ENCODE measurements at places on chromosomes 7 and 10.
A peak's percentile ranks its signal among the peaks of the same experiment; 100 is the strongest.

DNA sequence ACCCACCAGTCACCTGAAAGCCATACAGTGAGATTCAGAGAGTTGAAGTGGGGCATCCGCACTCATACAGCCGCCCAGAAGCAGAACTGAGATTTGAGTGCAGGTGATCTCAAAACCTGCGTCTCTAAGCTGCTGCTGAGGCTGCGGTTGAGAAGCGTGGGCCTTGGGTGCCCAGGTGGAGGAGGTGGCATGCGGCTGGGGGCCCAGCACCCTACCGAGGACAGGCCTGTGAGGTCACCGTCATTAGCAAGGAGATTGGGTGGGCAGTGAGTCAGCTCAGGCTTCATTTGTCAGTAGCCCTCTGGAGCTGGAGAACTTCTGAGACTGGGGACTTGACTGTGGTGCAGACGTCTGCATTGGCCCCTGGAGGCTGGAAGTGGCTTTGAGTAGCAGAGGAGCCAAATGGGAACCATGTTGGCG is 29.8 kb downstream of the ZMIZ1 start:
- no peak for DNase-seq

GRCh38 chr10:2754943-2755342 is 312.4 kb upstream of the PFKP start:
- no peak for DNase-seq

- no peak for DNase-seq
Measured at GRCh38 chr10:117138838-117139580, 939 bp upstream of the VAX1 start.

GRCh38 chr7:66735850-66736249 is 4.7 kb upstream of the RABGEF1 start:
- no peak for DNase-seq

DNA sequence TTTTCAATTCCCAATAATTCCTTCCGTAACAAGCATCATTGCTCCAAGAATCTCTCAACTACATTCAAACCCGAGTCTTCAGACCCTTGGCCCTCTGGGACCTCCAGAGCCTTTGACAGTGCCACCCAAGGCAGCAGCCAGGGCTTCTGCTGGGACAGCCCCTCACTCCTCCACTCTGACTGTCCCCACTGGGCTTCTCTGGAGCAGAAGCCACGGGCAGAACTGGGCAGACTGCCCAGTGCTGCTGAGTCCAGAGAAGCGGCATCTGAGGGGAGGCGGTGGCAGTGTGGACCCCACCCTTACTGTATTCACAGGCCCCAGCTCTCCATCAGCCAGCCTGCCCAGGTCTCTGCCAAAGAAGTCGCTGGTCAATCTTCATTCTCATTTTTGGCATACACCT is 8.8 kb downstream of the CYREN start:
- DNase-seq, result no peak

GRCh38 chr7:151592868-151593486 is 73.3 kb upstream of the RHEB start:
- DNase-seq, result peak; percentile 90

- no peak for DNase-seq
Measured at GRCh38 chr10:26540601-26541000, 102.5 kb downstream of the APBB1IP start.

DNA sequence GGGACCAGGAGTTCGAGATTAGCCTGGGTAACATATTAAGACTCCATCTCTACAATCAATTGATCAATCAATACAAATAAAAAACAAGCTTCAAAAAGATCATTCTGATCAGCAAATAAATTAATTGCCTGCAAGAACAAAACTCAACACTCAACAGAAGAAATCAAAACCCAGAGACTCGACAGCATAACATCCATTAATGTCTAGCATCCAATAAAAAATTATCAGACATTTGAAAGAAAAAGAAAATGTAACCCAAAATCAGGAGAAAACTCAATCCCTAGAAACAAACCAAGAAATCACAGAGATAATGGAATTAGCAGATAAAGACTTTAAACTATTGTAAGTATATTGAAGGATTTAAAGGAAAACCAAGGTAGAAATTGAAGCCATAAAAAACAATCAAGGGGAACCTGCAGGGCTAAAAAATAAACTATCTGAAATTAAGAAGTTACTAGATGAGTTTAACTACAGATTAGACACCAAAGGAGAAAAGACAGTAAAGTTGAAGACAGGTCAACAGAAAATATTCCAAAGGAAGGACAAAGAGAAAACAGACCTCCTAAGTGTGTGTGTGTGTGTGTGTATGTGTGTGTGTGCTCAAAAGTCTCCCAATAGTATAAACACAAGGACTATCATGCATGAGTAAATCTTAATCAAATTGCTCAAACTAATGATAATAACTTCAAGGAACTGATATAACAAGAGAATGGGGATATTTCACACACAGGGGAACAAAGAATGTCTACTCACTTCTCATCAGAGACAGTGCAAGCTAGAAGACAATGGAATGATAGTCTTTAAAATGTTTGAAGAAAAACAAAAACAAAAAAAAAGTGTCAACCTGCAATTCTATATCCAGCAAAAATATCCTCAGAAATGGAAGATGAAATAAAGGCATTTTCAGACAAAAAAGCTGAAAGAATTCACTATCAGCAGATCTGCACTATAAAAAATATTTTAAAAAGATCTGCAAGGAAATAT is 7.7 kb downstream of the NUDCD3 start:
- DNase-seq, result no peak

DNA sequence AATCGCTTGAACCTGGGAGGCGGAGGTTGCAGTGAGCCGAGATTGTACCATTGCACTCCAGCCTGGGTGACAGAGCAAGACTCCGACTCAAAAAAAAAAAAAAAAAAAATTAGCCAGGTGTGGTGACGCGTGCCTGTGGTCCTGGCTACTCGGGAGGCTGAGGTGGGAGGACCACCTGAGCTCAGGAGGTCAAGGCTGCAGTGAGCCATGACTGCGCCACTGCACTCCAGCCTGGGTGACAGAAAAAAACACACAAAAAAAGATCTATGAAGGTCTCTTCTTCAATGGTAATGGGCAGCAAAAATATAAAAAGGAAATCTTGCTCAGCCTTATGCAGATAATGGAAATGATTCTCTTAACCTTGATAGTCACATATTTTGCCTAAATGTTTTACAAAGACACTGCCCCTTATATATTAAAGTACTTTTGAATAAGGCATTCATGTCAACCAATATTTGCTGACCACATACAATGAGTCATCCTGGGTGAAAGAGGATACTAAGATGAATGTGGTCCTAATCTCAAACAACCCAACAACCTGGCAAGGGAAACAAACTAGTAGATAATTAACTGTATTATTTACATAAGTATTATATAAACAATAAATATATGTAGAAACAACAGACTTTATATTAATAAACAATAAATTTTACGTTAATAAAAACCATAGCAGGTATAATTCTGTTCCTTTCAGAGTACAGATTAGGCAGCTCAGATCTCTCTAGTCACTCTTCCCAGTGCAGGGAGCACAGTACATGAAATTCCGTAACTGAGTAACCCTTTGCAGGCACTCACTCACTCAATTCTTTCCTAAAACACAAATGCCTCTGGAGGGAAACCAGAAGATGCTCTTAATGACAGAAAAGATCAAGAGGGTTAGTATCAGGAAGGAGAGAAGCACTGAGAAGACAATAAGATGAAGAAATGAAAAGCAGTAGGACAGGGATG is 8.1 kb downstream of the TOMM7 start:
- no peak for DNase-seq

- no peak for DNase-seq
Measured at GRCh38 chr10:112409755-112410154, 35.8 kb downstream of the ACSL5 start.

- no peak for DNase-seq
Measured at GRCh38 chr7:28470344-28470743, 58.0 kb downstream of the CREB5 start.

- DNase-seq, result no peak
Measured at GRCh38 chr7:20785157-20786048, 1.3 kb downstream of the SP8 start.

DNA sequence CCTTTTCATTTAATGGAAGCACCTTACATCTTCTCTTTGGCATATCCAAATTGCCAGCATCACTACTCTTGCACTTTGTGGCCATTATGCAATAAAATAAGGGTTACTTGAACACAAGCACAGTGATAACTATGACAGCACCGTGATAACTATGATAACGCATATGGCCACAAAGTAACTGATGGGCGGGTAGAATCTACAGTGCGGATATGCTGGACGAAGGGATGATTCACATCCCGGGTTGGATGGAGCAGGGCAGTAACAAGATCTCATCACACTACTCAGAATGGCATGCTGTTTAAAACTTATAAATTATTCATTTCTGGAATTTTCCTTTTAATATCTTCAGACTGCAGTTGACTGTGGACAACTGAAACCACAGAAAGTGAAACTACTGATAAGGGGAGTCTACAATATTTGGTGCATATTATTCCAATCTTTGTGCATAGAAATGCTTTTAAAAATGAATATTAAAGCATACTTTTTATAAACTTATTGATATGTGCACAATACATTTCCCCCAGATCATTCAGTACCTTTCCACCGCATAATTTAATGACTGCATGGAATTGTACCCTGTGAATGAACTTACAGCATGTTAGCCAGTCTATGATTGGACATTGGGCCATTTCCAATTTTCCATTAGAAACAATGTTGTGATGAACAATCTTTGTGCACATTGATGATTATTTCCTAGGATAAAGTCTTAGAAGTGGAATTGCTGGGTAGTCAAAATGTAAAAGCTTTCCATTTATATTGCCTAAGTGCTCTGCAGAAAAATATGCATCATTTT is 136.4 kb downstream of the WNT2 start:
- DNase-seq, result no peak

DNA sequence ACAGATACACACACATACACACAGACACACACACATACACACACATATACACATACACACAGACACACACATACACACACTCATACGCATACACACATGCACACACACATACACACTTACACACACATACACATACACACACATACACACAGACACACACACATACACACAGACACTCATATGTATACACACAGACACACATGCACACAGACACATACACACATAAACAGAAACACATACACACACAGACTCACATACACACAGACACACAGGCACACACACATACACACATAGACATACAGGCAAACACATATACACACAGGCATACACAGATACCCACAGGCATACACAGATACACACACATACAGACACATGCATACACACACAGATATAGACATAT is 143.9 kb upstream of the LYZL2 start:
- no peak for DNase-seq

GRCh38 chr7:137151041-137151689 is 192.4 kb downstream of the PTN start:
- DNase-seq, result no peak

GRCh38 chr10:21760332-21760731 is 226.3 kb downstream of the MLLT10 start:
- DNase-seq, result no peak

DNA sequence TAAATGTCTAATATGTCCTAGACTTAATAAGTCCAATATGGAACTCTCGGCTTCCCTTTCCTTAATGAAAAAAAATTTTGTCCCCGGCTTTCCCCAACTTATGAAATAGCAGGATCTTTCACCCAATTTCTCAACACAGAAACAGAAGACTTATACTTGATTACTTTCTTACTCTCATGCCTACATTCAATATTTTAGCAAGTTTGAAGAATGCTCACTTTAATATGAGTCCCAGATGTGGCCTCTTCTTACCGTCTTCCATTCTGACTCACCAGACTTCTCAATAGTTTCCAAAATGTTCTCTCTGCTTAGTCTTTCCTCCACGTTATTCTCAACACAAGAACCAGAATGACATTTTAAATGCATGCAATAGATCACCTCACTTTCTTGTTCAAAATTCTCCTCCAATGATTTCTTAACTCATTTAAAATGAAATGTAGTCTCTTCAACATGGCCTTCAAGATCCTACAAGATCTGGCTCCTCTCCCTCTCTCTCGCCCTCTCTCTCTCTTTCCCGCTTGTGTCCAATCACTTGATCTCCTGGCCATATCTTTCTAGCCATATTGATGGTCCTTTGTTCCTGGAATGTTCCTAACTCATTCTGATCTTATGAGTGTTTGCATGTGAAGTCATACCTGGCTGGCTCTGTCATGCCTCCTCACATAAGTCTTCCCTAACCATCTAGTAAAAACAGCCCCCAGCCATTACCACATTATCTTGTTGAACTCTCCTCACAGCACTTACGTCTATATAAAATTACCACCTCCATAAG is 119.7 kb upstream of the FAM3C start:
- peak; percentile 44 for DNase-seq

GRCh38 chr10:110068780-110069179 is 61.0 kb downstream of the ADD3 start:
- DNase-seq, result no peak

GRCh38 chr7:1526271-1526754 is 4.2 kb upstream of the MAFK start:
- DNase-seq, result no peak

GRCh38 chr7:33986951-33987947 is 81.9 kb downstream of the BMPER start:
- DNase-seq, result peak; percentile 97

- no peak for DNase-seq
Measured at GRCh38 chr7:98653601-98654310, 36.7 kb downstream of the NPTX2 start.

- DNase-seq, result no peak
Measured at GRCh38 chr10:20040012-20040411, 223.8 kb downstream of the PLXDC2 start.

- no peak for DNase-seq
Measured at GRCh38 chr10:28246023-28246422, 56.8 kb downstream of the MPP7 start.

GRCh38 chr7:76122516-76123239 is 74.8 kb downstream of the MDH2 start:
- no peak for DNase-seq

DNA sequence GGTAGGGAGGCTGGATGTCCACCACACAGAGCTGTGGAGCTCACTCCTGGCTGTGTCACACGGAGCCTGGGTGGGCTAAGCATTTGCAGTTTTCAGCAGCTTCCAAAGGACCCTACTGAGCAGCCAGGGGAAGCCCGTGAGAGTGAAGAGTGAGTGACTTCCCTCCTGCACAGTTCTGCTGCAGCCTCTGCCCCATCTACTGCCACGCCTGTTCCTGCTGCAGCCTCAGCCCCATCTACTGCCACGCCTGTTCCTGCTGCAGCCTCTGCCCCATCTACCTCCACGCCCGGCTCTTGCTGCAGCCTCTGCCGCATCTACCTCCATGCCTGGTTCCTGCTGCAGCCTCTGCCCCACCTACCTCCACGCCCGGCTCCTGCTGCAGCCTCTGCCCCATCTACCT is 12.2 kb downstream of the ADAM8 start:
- DNase-seq, result no peak

DNA sequence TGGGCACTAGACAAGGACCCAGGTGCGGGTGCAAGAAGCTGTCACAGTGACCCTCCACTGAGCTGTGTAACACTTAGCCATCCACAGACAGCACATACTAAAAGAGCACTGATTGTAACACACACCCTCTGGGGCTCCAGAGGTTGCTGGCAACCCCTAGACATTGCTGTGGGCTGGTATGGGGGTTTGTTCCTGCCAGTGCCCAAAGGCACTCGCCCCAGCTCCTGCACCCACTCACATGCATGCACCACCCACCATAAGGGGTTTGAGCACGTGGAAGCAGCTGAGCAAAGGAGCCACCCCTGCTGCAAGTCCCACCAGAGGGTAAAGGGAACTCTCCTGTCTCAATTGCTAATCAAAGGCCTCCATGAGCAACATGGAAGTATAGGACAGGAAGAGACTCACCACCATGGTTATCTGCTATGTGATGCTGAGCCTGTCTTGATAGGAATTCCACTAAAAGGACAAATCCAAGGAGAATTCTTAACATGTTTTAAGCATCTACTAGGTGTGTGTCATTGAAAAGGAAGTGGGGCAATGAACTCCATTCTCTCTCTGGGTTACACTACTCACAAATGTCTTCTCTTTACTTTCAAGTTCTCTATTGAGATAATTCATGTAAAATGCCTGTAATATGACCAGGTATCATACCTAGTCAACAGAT is 103.1 kb downstream of the GFRA1 start:
- no peak for DNase-seq

All from GM04504 (cell line).